CD4-positive, CD25-positive, alpha-beta regulatory T cell (primary cell): ENCODE measurements at places on chromosomes 4 and X. TPM values are rescaled to one million over a fixed set of nuclear protein-coding genes. Genes with fewer than 3 reads are reported as not detected.

Gene MGAT4D
- not detected for polyA plus RNA-seq

GRCh38 chrX:21132686-21133393, 241.4 kb upstream of the CNKSR2 start:
- no peak overlapping the region for H3K27ac ChIP-seq
- H3K27me3 ChIP-seq = no peaks in the 10 kb centered on the region
- H3K4me3 ChIP-seq = no peak overlapping the region
- no peak for DNase-seq

DNA sequence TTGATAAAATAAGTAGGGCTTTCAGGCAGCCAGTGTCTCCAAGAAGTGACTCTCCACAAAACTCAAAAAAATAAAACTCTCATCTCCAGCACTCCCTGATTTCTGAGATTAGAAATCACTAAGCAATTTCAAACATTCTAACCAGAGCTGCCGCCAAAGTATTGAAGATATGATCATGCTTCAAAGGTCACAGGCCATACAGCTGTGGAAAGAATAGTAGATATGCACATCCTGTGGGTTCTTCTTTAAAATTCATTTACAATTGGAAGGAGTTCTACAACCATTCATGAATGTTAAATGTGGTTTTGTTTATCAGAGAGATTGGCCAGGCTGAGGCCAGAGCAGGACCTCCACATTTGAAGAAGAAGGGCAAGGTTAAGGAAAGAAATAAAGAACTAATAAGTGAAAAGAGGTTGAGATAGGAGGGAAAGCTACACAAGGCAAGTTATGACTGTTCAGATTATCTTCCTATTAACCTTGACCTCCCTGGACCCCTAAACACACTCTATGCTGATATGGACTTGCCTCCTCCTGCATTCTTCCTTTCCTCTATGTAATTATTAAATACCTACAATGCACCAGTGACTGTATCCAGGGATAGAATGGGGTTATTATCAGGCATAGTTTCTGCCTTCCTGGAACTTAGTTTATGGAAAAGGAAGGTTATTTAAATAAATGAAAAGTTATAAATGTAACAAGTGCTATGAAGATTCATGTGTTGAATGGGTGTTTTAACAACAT, 56.4 kb downstream of the USP38 start:
- no peak for DNase-seq
- H3K4me3 ChIP-seq = no peak overlapping the region
- H3K36me3 ChIP-seq = no peaks in the 10 kb centered on the region
- H3K27ac ChIP-seq = no peak overlapping the region
- H3K27me3 ChIP-seq = no peaks in the 10 kb centered on the region

DNA sequence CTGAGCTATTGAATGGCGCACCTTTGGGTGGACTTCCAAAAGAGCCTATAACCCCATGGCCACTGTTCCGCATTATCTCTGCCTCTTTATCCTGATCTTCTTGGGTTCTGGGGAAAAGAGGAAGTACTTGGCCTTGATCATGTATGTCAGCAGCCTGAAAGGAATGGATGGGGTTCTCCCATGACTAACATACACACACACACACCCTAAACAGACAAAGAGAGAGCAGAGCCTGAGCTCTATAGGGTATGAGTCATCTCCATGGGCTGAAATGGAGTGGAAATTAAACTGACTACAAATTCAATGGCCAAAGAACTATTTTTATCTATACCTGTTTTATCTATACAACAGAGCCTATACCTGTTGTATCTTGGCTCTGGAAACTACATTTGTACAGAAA, 141.5 kb upstream of the MTMR8 start:
- H3K36me3 ChIP-seq = no peaks in the 10 kb centered on the region
- no peak overlapping the region for H3K27ac ChIP-seq
- no peak for DNase-seq
- H3K4me3 ChIP-seq = no peak overlapping the region

Gene CCNB3
- not detected for polyA plus RNA-seq
